ENCODE measurements at places on chromosomes 6 and 20. TPM values are rescaled to one million over a fixed set of nuclear protein-coding genes. Genes with fewer than 3 reads are reported as not detected.
A peak's percentile ranks its signal among the peaks of the same experiment; 100 is the strongest.

The LRRN4 gene
- not detected for total RNA-seq

The PBOV1 gene
- not detected for total RNA-seq

- DNase-seq: no peak
These were observed 24.2 kb upstream of the LAMP5 start for GRCh38 chr20:9490161-9490560.

DNA sequence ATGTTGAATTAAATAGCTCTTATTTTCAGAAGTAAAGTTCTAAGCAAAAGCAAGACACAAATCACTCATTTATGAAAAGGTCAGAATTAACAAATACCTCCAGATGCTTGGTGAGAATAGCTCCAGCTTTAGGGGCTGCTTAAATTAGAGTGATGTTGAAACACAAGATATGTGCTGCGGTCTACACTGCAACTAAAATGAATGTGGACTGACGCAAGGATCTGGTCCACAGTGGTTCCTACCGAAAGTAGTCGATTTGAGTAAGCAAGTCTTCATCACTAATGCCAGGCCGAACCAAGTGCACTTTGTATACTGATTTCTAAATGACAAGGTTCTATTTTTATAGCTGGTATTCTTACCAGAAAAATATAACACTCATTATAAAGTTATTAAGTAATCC is 96.3 kb downstream of the PRDM1 start:
- no peak for DNase-seq

DNA sequence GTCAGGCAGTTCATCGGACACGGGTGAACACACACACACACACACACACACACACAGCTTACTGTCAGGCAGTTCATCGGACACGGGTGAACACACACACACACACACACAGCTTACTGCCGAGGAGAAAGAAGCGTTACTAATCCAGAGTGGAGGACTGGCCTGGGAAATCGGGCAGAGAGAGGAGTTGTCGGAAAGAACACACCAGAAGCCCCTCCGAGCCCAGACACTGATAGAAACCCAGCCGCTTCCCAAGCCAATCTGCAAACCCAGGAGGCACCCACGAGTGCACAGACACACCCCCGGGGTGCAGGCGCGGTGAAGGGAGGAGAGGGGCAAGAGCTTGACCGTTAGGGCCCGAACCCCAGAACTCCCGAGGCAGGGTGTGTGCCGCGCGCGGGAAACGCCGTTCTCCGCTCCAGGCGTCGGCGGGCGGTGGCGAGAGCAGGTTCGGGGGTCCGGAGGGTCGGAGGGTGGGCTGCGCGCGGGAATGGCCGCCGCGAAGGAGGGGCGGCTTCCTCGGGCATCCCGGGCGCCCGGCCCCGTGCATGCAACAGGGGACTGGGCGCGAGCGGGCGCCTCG is 636 bp downstream of the ELOVL2 start:
- DNase-seq: peak; percentile 36

- no peak for DNase-seq
These were observed 95.3 kb downstream of the MLIP start for GRCh38 chr6:54206510-54206909.

DNA sequence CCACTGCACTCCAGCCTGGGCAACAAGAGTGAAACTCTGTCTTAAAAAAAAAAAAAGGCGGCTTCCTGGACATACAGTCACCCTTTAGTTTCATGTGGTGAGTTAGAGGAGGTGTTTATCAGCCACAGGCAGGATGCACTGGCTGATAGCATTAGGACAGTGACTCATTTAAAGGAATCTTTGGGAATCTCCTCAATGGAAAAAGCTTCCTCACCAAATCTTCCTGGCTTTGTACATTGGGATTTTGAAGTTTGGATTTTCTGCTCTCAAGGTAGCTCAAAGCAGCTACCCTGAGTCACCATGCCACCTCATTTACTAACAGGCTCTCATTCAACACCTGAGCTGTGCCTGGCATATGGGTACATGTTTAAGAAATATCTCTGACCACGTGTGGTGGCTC is 20.2 kb downstream of the PRPH2 start:
- no peak for DNase-seq

GRCh38 chr6:155093430-155093829 is 98.3 kb downstream of the TIAM2 start:
- DNase-seq: no peak

GRCh38 chr6:156430386-156430785 is 346.8 kb upstream of the ARID1B start:
- DNase-seq: no peak

GRCh38 chr6:117483004-117483644 is 650 bp downstream of the DCBLD1 start:
- peak; percentile 60 for DNase-seq
